ENCODE measurements at places on chromosomes 11 and 22.

DNA sequence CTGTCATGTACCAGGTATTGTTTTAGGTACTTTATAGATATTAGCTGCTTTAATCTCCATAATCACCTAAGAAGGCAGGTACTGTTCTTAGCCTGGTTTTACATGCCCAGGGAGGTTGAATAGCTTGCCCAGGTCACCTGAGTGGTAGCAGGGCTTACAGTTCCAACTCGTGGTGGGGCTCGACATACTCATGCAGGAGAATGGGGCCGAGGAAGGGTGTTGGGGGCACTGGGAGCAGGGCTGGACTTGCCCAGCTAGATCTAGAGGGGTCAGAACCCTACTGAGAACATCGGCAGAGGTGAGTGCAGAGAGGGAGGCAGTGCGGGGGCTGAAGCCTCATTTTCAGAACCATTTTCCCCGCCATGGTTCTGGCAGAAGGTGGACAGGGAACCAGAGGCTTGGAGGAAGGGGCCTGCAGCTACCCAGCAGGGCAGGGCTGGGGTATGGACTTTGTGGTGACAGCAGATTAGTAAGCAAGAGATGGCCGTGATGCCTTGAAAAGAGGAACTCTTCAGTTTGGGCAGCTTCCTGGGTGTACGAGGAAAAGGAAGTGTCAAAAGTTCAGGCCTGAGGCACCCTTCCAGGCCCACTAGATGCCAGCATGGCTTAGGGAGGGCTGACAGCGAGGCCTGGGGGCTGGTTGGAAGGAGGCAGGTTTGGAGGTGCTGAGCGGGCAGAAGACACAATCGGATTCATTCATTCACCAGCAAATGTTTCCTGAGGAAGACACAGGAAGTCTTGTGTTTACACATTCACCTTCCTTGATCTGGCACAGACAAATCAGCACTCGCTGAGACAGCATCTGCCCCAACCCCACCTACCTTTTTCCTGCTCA is 54.7 kb upstream of the LYVE1 start:
- DNase-seq = no peak

DNA sequence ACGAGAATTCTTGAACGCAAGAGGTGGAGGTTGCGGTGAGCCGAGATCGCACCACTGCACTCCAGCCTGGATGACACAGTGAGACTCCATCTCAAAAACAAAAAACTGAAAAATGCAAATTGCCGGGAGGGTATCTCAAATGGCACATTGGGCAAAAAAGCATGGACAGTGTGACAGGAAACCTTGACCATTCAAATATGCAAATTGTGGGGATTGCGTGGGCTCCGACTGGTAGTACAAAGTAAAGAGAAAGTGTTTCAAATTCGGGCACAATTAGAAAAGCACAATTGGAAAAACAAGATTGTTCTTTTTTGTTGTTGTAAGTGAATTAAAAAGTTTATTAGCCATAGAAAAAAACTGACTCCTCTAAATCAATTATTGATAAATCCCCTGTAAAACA is 56.7 kb upstream of the NUP160 start:
- no peak for DNase-seq

DNA sequence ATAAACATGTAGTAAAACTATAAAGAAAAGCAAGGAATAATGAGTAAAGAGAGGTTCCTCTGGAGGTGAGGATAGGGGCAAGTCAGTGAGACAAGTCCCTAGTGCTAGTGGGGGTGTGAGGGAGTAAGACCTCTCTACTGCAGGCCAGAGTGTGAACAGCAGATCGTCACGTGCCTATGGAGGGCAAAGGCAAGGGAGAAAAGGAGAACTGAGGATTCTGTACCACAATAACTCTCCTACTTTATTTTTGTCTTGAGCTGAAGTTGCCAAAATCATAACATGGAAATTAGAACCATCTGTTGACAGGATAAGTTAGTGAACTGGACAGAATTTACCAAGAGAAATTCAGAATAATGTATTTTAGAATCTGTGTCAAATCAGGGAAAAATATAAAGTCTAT is 77.6 kb downstream of the ENTHD1 start:
- DNase-seq = no peak

- peak; percentile 5 for DNase-seq
Observed at GRCh38 chr11:115255006-115255762, 249.0 kb downstream of the CADM1 start.

GRCh38 chr11:112773264-112773663 is 188.0 kb upstream of the NCAM1 start:
- DNase-seq = no peak

- no peak for DNase-seq
Observed at GRCh38 chr11:10255388-10256125, 38.5 kb downstream of the SBF2 start.

- DNase-seq = peak; percentile 36
Observed at GRCh38 chr11:34624069-34624468, 3.2 kb downstream of the EHF start.

DNA sequence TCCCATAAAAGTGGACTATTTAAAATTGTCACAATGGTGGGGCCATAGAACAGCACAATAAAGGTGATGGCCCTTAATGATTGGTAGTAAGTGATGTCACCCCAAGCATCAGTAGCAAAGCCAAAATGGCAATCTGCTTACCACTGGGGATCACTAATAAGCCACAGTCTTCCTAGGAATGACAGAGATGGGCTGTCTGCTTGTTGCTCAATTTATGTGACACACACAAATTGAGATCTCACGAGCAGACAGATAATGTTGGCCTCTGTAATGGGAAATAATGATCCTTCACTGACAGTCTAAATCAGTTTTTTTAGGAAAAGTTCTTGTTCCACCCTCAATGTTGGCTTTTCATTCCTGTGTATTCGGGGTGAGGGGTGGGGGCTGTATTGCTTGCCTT is 515.1 kb downstream of the BRD1 start:
- DNase-seq = no peak

DNA sequence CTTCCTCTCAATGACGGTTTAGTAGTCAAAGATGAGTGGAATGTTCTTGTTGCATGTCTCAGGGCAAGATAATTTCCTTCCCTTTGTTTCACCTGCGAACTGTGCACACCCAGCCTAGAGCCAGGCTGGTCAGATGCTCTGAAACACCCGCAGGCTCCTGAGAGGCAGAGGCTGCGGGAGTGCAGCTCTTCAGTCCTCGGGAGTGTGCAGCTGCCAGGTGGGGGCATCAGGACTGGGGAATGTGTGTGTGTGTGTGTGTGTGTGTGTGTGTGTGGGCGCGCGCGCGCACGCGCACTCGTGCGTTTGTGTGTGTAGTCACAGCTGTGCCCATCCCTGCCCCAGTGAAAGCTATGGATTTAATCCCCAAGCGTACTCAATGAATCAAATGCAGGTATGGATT is 136.2 kb upstream of the NTM start:
- DNase-seq = no peak

DNA sequence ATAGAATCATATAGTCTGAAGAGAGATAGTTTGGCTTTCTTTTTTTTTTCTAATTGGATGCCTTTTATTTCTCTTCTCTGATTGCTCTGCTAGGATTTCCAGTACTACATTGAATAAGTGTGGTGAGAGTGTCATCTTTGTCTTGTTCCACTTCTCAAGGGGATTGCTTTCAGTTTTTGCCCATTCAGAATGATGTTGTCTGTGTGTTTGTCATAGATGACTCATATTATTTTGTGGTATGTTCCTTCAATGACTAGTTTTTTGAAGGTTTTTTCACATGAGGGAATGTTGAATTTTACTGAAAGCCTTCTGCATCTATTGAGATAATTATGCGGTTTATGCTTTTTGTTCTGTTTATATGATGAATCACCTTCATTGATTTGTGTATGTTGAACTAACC is 10.4 kb upstream of the OR4P4 start:
- no peak for DNase-seq

DNA sequence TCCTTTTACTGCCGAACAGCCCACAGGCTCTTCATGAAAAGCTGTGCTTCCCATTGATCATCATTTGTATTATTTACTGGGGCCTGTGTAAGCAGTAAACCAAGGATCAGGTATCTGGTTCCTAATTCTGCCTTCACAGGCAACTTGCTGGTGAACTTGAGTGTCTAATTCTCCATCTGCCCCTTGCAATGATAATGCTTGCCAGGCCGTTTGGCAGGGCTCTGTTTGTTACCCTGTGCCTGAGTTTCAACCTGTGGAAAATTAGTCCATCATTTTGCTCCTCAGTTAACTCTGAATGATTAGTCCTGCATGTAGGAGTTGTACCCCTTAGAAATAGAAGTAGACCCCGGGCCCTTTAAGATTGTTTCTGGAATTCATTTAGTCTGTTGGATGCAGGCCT is 298.4 kb upstream of the CADM1 start:
- DNase-seq = no peak

- DNase-seq = no peak
Observed at GRCh38 chr22:21104126-21104691, 58.5 kb downstream of the LRRC74B start.

DNA sequence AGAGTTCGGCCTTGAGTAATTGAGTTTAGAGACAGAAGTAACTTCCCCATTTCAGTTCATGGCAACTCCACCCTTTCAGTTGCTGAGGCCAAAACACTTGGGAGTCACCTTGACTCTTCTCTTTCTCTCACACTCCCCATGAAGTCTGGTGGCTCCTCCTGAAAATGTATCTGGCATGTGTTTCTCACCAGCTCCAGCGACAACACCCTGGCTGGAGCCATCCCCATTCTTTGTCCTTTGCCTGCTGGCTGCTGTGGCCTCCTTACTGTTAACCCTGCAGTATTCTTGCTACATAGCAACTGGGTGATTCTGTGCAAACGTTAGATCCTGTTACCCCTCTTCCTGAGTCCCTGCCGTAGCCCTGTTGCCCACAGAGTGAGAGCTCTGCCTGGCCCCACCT is 23.8 kb downstream of the SLC6A5 start:
- no peak for DNase-seq

GRCh38 chr22:23534201-23534850 is 45.8 kb downstream of the IGLL1 start:
- DNase-seq = no peak

DNA sequence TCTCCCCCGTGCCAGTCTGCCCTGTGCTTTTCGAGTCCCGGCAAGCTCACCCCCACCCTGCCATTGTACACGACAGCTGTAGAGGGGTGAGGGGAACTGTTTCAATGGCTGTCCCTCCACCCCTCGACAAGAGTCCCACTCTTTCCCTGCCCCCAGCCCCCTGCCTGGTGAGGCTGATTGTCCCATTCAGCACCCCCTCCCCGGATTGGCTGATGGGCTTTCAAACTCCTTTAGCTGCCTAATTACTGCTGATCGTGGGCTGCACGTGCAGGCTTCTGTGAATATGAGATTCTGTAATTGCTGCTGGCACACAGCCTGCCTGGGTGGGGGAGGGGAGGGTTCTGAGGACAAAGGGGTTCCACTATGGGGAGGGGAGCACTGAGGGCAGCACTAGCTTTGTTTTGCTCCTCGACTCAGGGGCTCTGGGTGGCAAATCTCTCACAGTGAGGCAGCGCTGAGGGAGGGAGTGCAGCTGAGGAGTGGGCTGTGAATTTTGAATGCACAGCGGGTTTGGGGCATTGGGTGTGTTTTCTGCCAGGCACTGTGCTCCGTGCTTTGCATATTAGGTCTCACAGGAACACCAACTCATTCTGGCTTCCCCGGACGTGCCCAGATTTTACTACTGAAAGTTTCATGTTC is 42.6 kb upstream of the ACCSL start:
- no peak for DNase-seq

DNA sequence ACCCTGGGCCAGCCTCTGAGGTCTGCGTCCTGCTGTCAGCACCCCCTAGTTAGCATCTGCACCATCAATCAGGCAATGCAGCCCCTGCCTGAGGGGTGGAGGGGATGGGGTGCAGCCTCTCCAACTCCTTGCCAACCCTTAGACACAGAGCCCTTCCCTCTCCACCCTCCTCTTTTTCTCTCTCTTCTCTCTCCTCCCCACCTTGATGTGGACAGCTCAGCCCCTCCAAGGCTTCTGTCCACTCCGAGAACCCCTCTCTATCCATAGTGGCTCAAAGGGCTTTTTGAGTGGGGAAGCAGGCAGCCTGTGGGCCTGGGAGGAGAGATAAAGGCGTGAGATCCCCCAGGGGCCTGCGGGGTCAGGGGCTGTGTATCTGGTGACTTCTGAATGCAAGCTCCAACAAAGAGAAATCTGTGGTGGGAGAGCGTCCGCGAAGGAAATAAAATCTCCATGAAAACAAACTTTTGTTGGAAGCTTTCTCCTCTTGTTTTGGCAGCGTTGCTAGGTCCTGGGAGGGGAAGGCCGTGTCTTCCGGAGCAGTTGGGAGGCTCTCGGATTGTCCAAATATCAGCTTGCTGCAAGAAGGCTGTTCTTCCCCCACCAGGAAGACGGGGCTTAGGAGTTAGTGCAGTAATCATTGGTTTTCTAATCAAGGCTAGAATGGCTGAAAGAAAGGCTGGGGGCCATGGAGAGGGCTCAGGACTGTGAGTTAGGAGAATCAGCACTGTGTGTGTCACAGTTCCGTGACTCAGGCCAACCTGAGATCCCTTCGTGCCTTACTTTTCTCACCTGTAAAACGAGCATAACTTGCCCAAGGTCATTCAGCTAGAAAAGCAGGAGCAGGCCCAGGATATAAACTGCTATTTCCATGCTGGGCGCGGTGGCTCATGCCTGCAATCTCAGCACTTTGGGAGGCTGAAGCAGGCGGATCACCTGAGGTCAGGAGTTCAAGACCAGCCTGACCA is 50.3 kb downstream of the PKNOX2 start:
- no peak for DNase-seq

DNA sequence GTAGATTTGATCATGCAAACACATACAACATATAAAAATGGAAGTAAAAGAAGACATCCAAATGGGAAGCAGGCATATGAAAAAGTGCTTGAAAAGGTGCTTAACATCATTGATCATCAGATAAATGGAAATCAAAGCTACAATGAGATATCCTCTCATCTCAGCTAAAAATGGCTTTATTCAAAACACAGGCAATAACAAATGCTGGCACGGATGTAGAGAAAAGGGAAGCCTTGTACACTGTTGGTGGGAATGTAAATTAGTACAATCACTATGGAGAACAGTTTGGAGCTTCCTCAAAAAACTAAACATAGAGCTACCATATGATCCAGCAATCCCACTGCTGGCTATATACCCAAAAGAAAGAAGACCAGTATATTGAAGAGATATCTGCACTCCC is 549 bp upstream of the TCN1 start:
- no peak for DNase-seq

DNA sequence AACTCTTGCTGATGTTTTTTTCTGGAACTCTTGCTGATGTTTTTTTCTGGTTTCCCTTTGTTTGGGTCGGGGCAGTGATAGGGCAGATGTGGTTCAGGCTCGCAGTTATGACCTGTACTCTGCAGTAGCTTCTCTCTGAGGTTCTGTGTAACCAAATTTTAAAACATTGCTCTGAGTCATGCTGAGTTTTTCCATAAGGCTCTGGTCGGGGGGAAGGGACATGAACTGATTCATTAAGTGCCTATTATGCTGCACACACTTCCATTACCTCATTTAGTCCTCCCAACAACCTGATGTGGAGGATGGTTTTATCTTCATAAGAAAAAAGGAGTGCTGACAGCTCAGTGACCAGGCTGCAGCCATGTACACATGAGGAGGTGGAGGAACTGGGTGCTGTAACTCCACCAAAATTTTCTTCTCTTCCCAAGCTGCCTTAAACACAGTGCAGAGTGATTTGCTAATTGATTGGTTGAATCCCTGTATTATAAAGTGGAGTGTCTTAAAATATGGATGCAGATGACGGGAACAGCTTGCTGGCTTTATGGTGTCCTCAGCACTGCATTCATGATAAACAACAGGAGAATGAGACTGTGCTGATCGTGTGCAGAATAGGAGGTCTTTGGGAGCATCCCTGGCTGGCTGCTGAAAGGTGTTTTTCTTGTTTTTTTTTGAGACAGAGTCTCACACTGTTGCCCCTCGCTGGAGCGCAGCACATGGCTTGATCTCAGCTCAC is 19.1 kb downstream of the TNRC6B start:
- DNase-seq = no peak

All from GM13977 (cell line).